Stimulated activated CD4-positive, alpha-beta T cell treated with anti-CD3 and anti-CD28 coated beads, Interleukin-12 subunit alpha, Interleukin-12 subunit beta, amount 100 ng/mL, for 4 hours (primary cell): ENCODE measurements at places on chromosomes 4 and X.

GRCh38 chr4:149911354-149911753, 95.7 kb upstream of the IQCM start:
- no peak for DNase-seq

GRCh38 chrX:18596096-18596495, 75.8 kb downstream of the RS1 start:
- no peak for DNase-seq

DNA sequence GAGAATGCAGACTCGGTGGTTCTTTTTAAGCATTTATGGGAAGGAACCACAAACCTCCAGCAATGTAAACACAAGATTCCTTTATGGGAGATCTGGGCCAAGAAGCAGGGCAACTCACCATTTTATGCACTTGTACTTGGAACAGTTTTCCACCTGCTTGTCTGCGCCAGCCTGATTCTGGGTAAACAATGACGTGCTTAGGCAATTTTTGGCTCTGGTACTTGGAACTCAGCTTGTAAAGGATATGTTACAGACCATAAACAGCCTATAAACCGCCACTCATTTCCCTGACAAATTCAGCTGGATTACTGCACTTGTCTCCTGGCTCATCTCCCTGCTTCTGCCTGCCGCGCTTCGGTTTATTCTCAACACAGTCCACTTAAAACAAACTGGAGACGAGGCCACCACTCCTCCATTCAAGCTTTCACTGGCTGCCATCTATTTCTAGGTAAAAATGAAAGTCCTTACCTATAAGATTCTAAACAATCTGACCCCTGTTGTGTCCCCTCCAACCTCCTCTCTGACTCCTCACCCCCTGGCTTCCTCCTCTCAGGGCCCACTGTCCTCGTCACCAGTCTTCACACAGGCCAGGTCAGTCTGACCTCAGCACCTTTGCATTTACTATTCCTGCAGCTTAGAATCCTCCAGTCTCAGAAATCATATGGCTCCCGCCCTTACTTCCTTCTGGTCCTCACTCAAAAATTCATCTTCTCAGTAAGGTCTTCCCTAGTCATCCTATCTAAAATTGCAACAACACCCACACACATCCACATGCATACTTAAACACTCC, 205.9 kb upstream of the GALNT7 start:
- DNase-seq, result no peak

- peak; percentile 97 for DNase-seq
Observed at GRCh38 chr4:122732329-122733026, at the start of gene BBS12. TSS of gene BBS12 (plus strand) at chr4:122732704. CDS start at chr4:122741893, 9,189 bp downstream.

DNA sequence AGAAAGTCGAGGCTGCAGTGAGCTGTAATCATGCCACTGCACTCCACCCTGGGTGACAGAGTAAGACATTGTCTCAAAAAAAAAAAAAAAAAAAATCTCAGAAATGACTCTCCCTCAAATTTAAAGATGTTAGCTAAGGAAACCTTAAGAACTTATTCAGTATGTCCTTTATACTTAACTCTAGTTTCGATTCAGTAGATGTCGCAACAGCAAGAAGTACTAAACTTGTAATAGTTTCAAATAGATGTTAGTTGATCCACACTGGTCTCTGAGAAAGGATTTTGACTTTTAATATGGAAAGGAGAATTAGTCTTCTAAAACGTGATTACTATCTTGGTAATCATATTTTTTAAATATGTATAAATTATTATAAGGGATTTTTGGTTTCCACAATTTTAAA, 29.6 kb downstream of the NKX3-2 start:
- DNase-seq, result no peak

GRCh38 chrX:42149281-42149680, 225.9 kb upstream of the CASK start:
- no peak for DNase-seq

DNA sequence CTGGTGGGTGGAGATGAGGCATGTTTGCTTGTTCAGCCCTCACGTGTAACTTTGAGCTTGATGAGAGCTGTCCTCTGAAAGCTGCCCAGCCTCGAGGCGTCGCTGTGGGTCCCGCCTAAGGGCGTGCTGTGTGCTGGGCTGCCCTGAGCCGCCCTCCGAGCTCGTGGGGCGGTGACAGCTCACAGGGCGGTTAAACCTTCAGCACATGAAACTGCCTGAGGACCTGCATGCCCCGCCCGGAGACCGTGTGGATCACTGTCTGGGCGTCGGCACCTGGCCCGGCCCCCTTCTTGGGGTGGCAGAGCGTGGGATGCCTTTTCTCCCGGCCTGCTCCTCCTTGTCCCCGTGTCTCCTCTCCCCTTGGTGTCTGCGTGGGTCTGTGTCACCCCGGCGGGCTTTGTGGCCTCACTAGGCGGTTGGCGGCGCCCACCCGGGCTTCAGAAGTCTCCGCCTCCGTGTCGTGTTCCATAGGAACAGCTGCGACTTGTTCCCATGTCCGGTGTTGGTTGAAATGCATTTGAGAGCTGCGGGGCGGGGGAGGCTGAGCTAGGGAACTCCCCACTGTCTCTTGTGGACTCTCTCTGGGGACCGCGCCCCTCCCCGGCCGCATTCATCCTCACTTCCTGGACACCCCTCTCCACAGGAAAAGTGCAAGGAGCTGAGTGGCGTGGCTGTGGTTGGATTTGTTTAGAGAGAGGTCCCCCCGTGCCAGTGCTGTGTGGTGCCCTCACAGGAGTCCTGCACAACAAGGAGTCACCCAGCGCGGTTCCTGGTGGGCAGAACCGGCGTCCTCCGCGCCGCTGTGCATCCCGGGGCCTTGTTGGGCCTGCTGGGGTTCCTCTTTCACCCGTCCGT, 6.8 kb downstream of the AKAP17A start:
- no peak for DNase-seq

DNA sequence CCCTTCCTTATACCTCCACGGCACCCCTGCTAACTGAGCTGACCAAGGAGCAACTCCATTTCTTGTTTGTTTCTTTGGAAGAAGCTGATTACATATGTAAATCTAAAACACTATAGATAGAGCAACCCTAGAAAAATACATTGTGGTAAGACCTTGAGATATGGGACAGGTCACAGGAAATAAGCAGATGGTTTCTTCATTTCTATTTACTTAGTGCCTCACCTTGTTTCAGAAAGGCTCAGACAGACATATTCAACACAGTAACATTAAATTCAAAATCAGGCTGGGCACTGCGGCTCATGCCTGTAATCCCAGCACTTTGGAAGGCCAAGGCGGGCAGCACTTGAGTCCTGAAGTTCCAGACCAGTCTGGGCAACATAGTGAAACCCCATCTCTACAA, 47.3 kb downstream of the IRF2 start:
- DNase-seq, result no peak

- no peak for DNase-seq
Observed at GRCh38 chr4:182604161-182604622, 313.0 kb downstream of the DCTD start.

DNA sequence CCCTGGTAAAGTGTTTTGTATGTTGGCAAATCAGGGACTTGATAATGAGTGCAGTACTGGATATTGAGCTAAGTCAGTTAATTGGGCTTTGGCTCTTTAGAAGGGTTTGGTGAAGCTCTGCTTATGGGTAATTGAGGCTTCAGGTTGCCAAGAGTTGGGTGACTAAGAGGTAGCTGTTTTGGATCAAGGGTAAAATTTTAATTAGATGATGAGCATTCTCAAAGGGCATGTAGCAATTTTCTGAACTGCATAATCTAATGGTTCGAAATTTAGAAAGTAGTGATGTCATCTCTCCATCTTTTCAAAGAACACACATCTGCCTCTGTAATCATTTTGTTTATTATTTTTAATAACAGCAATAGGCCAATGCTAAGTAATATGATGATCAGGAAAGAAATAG, 5.5 kb upstream of the TRIM2 start:
- DNase-seq, result no peak

GRCh38 chr4:22417408-22417807, 98.5 kb downstream of the ADGRA3 start:
- no peak for DNase-seq

- DNase-seq, result no peak
Observed at GRCh38 chr4:126470862-126471261, 1156.1 kb downstream of the FAT4 start.

- no peak for DNase-seq
Observed at GRCh38 chr4:133801883-133802282, 399.7 kb downstream of the PABPC4L start.

DNA sequence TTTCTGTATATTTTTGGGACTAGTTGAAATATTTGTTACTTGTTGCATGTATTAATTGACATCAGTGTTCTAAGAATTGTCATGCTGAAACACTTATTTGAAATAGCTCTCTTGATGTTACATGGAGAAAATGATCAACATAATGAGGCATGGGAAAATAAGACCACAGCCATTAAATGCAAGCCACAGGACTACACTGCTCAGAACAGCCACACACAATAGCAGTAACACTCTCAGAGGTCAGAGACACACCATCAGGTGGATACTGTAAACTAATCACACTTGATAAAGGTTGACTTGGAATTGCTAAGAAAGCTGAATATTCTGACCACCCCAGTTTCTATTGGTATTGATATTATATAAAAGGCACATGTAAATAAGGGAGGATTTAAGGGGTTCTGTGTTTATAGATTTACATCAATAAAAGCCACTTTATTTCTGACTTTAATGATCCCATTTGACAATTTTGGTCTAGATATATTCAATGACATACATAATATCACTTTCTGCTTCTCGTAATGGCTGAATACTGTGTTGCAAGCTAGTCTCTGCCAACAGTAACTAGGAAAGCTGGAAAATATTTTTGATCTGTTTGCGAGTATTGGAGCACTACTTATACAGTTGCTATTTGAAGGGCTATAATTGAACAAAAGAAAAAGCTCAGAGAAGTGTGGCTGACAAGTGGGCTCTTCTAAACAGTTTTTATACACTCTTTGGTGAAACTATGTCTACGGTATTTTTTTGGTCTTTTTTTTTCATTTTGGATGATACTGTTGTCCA, 876.5 kb upstream of the INTU start:
- DNase-seq, result no peak

DNA sequence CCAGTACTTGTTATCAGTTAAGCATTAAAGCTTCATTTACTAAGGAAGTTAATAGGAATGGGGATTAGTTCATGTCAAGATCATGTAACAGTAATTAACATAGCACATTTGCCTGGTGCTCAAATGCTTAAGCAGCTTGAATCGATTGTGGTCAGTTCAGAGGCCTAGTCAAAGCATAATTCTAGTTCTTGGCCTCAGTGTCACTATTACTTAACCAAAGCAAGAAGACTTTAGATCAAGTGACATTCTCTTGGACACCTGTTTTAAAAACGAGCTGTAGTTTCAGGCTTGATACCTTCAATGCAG, 115.2 kb upstream of the BMPR1B start:
- no peak for DNase-seq
